Activated CD4-positive, alpha-beta T cell treated with anti-CD3 and anti-CD28 coated beads, Interleukin-2, amount 50 U/mL, for 48 hours (primary cell): ENCODE measurements at places on chromosomes 2 and 18.

DNA sequence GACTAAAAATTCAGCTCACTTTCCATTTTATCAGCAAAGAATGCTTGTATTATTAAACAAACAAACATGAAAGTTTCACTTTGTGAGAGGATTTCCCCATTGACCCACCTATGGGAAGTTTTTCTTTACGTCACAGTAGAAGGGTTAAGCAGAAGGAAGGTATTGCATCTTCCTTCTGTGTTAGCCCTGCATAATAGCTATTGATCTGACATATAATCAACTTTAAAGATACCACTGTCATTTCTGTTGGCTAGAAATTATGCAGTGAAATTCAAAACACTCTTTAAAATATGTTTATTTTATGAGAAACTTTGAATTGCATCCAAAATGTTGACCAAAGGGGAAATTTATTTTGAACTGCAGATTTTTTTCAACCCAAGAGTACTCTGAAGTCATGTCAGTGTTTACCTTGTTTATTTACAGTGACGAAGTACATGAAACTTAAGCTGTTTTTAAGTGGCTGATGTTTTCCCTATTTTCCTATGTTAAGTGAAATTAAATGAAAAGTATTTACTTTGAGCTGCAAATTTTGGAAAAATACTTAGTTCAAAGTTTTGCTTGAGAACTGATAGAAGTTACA, 566.4 kb downstream of the ZEB2 start:
- no peak for DNase-seq

DNA sequence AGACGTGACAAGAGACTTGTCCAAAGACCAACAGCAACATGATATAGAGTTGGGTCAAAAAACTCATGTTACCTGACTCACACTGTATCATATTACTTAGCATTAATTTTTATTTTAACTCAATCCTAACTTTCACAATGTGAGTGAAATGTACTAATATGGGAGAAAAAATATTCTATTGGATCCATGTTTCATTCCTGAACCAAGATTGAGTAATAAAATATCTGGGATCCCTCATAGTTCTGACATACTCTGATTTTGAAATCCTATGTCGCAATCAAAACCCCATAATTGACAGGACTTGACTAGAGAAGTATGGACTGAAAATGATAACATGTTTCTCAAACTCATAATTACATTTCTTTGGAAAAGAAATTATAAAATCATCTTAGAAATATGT, 190.4 kb downstream of the RIT2 start:
- DNase-seq = no peak

DNA sequence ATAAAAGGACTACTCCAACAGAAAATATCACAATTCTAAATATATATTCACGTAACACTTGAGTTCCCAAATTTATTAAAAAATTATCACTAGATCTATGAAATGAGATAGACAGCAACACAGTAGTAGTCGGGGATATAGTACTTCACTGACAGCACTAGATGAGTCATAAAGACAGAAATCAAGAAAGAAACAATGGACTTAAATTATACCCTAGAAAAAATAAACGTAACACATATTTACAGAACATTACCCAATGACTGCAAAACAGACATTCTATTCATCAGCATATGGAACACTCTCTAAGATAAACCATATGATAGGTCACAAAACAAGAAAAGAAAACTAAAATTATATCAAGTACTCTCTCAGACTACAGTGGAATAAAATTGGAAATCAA, 429.4 kb downstream of the MBD2 start:
- no peak for DNase-seq

- DNase-seq = no peak
Measured at GRCh38 chr2:51013933-51014526, 17.9 kb downstream of the NRXN1 start.

DNA sequence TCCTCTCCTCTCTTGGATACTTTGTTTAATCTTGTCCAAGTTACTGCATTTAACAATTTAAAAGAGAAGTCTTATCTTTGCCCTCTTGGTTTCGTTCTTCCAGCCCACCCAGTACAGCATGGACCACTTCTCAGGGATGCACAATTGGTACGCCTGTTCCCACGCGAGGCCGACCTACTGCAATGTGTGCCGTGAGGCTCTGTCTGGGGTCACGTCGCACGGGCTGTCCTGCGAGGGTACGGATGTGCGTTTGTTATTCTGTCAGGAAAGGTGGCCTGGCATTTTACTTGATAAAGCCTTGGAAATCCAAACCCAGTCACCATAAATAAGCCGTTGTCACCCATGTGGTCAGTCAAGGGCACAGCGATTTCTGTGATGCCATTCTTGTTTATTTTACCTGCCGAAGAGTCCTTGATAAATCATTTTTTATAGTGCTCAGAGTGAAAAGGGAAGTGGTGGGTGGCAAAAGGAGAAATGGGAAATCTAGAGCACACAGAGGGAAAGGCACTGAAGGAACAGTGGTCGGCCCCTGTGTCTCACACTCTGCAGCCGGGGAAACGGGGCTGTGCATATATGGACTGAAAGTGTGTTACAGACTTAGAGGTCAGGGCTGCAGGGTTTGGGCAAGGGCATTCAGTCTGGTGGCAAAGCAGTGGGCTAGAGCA, 80.5 kb downstream of the DGKD start:
- DNase-seq = no peak
